NCI-H1105 (cell line): ENCODE measurements at places on chromosomes 1 and 21.

DNA sequence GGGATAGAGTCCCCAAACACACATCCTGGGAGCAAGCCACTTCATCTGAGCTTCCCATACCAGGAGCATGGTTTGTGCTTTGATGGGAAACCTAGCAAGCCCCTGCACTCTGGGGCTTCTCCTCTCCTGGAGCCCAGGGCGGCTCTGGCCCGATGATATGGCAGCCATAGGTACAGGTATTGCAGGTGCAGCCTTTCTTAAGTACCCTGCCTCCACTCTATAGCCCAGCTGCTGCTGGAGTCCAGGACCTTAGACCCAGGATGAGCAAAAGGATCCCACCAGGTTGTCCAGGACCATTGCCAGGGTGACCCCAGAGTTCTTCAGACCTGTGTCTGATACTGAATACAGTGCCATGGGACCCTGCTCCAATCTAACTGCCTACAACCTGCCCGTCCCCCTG lies 4.2 kb downstream of the C1orf226 start:
- DNase-seq: no peak

DNA sequence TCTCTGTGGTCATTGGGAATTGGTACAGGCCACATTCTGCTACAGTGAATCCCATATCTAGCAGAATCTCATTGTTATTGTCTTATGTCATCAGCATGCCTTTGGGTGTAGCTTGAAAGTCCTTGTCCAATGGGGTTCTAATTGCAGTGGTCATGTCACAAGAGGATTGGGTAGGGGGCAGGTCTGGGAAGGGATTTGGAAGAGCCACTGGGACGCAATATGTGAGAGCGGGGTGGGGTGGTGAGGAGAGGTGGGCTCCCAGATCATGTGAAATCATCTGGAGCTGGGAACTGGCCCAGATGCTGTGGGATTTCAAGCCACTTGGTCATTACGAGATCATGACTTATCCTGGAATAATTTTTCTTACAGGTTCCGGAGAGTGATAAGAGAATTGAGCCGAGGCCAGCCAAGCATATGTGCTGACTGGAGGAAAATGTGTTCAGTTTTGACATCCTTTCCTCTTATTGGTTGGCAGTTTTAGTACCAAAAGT lies 16.3 kb downstream of the CNIH3 start:
- no peak for DNase-seq

DNA sequence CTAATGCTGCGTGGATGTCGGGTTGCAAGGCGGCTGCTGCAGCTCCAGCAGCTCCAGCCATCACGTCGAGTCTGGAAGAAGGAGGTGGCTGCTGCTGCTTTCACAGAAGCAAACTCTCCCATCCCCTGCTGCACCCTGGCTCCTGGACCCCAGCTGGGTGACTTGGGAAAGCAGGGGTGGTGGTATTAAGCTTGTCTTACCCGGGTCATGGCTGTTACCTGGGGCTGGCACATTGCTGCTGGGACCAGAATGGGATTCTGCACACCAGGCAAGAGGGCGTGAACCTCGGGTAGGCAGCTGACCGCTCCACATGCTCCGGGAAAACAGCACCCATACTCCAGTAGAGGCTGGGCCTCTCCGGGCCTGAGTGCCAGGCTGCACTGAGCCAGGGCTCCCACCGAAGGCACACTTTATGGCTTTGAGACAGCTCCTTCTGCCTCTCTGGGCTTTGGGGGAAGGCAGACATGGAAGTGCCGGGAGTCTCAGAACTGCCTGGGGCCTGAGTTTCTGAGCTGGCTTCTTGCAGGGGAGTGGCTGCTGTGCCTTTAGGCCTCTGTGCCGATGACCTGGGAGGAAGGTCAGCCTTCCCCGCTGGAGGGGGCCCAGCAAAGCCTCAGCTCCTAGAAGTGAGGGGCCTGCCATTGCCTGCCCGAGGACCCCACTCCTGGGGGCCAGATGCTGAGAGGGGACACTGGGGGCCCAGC lies 1.2 kb downstream of the SMIM1 start:
- DNase-seq: no peak

- no peak for DNase-seq
Measured at GRCh38 chr1:167878372-167879160, 35.4 kb downstream of the ADCY10 start.

DNA sequence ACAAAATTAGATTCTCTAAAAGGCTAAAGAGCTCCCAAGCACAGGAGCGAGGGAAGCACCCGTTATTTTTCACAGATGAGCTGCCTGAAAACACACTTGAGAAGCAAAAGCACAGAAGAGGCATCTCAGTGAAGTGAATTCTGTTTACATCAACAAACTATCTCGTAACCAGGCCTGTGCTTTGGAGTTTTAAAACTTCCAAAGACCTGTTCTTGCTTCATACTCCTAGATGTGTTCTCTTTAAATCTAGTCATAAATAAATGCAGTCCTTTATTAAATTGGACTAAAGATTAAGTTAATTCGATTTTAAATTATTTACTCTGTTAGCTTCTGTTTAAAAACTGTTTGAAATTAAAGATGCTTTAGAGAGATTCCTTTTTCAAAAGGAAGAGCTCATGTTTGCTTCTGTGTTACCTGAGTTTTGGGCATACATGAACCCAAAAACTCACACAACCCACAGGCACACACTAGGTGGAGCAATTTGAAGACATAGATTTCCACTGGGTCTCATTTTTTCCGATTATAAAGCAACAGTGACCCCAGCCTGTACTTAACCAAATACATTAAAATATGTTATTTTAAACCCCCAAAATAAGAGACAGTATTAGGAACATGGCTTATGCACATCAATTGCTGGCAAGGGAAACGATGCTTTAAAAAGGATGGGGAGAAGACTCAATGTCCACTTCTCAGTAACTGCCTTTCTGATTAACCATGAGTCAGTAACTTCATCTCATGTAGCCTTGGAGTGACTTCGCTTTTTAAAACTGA lies 648.2 kb downstream of the SMYD3 start:
- DNase-seq: no peak

DNA sequence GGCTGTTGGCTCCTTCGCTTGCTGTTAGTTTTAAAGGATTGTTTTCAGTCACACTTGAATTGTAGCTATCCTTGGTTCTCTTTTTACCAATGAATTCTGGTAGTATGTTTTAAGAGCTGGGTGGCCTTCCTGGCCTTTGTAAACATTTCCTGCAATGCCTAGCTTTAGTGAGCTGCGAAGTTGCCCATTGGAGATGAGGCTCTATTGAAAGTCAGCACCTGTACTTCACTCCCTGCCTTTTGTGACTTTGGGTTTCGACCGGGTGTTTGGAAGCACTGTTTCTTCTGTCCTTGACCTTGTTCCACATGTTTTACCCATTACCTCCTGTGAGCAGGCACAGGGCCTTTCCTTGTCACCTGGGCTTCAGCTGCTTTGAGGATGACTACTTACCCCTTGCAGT lies 64.7 kb downstream of the DYRK1A start:
- DNase-seq: no peak
